Eye (tissue), 1 donor: ENCODE measurements at places on chromosomes 11 and 22.

DNA sequence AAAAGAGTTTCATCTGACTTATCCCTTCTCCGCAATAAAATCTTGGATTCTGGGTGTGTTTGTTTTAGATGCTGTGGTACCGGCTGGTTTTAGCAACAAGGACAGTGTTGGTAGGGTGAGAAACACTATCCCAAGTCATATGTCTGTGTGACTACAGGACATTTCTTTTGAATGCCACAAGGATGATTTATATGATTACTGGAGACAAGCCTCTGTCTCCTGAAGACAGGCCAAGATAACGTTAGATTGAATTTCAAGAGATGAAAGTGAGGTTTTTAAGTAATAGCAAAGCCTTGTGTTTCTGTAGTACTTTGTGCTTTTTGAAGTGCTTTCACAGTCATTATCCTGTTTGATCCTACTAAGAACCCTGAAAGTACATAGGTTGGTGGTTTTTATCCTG lies 101.6 kb downstream of the COMMD9 start:
- no peak for DNase-seq

DNA sequence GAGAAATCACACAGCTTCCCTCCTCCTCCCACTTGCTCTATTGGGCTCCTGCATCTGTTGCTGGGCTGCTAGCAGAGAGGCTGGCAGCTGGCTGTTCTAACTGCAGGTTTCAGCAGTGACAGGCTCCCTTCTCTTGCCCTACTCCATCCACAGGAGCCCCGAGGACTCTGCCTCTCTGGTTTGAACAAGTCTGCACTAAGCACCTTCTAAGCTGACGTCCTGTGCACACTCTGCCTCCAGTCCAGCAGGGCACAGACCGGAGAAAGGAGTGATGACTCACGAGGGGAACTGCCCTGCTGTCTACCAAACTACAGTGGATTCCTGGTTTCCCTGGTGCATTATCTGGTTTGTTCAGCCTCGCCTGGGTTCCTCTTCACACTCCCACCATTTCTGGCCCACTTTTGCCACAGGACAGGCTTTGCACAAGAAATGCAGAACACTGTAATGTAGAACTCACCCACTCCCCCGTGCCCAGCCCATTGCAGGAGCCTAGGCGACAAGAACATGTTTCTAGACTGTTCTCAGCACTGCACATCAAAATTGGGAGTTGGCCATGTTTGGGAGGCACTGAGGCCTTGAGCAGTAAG lies 26.0 kb downstream of the IL10RA start:
- no peak for DNase-seq

- no peak for DNase-seq
Observed at GRCh38 chr11:19842505-19842904, 129.9 kb downstream of the NAV2 start.

DNA sequence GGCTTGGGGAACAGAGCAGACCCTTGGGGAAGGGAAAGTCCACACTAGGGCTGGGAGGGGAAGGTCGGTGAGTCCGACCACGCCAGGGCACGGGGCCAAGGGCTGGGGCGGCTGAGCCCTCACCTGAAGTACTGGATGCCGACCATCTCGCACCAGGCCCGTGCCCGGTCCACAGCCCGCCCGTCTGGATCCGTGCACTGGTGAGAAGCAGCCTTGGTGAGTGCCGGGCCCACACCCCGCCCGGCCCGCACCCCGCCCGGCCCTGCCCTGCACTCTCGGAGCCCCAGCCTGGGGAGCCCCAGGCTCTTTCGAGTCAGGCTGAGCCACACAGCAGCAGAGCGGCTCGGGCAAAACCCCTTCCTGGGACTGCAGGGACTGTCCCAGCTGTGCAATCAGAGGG lies 1.9 kb upstream of the BAIAP2L2 start:
- no peak for DNase-seq
